ENCODE measurements at places on chromosomes 1 and 21.
A peak's percentile ranks its signal among the peaks of the same experiment; 100 is the strongest.

DNA sequence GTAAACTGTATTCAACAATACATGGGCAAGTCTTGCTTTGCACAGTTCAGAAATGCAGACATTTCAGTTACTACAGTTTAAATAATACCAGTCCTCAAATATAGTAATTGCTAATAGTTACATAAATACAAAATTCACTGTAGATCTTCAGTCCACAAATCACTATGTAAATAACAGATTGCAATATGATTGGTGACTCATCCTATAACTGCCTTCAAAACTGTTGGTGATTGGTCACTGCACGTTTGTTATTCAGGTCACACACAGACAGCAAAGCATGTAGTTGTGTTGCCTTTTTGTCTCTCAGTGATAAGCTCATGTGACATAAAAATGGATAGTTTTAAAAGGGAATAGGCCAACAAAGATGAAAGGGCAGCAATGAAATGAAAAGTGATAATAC lies 186.5 kb upstream of the CTTNBP2NL start:
- no peak for DNase-seq

GRCh38 chr1:30363031-30363430 lies 360.4 kb downstream of the MATN1 start:
- DNase-seq: no peak

- no peak for DNase-seq
These were observed 403.7 kb downstream of the SIPA1L2 start for GRCh38 chr1:232226197-232226712.

DNA sequence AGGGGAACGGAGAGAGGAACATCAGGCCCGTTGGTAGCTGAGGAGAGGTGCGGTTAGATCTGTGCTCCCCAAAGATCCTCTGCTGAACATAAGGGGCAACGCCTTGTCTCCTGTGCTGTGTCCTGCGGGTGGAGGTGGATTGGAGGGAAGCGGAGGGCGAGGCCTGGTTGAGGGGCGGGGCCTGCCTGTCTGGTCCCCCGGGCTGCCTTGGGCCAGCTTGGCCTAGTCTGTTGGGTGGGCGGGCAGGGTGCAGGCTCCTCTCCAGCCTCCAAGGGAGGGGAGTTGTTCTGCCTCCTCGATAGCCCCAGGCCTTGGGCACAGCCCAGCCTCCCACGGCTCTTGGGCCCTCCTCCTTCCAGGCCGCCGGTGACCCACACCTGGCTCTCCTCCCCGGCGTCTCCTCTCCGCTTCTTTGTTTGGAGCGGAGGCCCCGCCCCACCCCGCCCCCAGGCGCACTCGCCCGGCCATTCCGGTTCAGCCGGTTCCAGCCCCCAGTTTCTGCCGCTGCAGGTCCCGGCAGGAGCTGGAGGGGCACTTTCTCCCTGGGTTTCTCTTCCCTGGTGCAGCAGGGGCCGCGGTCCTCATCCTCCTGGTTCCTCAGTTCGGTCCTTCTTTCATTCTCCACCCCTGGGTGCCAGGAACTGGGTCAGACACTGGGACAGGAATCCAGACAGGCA lies 19.4 kb downstream of the PTPRF start:
- peak; percentile 89 for DNase-seq

DNA sequence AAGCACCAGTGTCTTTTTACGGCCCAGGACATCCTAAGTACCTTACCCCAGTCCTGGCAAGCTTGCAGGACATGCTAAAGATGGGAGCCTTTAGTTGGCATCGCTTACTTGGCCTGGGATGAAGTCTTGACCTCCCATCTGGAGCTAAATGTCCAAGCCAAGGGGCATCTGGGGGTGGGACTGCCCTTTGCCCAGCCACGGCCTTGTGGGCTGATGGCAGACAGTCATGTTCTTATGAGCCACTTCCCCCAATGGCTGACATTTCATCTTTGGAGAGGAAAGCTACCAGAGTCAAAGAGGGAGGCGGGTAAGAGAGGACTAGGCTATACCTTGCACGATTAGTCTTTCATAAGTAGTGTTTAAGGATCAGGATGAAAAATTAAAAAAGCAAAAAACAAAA lies 32.2 kb downstream of the OPTC start:
- DNase-seq: no peak

GRCh38 chr1:49197081-49197480 lies 420.4 kb upstream of the BEND5 start:
- no peak for DNase-seq

- no peak for DNase-seq
These were observed 5.6 kb upstream of the SLC5A9 start for GRCh38 chr1:48216941-48217340.

GRCh38 chr1:170316270-170316669 lies 170.5 kb downstream of the NTMT2 start:
- DNase-seq: no peak

DNA sequence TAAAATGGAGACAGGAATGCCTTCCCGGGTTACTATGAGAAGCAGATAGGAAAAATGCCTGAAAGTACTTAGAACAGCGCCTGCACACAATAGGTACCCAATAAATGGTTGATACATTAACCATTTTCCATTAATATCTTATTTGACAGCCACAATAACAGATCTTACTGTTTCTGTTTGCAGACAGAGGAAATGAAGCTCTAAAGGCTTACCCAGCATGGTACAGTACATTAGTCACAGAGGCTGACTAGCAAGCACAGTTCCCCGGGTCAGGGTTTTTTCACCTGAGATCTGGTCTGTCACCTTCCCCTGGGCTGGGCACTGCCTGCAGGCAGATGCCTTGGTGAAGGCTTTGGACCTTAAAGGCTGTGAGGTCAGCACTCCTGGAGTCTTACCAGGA lies 2.9 kb downstream of the TRIM63 start:
- DNase-seq: peak; percentile 82

GRCh38 chr1:56803561-56804156 lies 15.5 kb downstream of the FYB2 start:
- DNase-seq: peak; percentile 42

- no peak for DNase-seq
These were observed 39.1 kb upstream of the CLDN14 start for GRCh38 chr21:36518883-36519492.

GRCh38 chr1:27428316-27429028 lies 36.0 kb downstream of the GPR3 start:
- DNase-seq: no peak

- peak; percentile 56 for DNase-seq
These were observed 90.4 kb downstream of the HHAT start for GRCh38 chr1:210418863-210419650.

DNA sequence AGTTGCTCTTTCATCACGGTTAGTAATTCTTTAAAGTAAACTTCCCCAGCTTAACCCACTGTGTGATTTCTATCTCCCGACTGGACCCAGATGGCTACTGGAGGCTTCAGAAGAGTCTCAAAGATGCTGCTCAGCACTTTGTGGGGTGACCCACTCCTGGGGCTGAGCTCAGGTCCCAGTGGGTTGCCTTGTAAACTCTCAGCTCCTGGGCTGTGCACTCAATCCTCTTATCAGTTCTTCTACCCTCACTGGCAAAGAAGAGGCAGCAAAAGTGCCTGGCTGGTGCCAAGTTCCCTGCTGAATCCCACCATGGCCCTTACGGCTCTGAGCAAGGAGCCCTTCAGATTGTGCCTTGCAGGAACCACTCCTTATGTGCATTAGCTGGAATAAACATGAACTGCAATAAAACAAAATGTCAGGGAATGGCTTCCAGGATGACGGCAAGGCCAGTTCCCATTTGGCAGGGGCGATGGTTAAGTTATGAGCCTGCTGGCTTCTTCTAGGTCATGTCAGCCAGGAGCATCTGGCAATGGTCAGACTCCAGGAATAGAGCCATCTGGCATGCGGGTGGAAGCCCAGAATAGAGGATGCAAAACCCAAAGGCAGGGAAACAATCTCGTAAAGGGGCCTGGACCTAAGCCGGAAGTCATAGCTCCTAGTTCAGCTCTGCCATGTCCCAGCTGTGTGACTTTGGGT lies 6.8 kb downstream of the MYOC start:
- peak; percentile 63 for DNase-seq

- DNase-seq: no peak
These were observed 15.8 kb upstream of the UBE2U start for GRCh38 chr1:64187646-64188045.

DNA sequence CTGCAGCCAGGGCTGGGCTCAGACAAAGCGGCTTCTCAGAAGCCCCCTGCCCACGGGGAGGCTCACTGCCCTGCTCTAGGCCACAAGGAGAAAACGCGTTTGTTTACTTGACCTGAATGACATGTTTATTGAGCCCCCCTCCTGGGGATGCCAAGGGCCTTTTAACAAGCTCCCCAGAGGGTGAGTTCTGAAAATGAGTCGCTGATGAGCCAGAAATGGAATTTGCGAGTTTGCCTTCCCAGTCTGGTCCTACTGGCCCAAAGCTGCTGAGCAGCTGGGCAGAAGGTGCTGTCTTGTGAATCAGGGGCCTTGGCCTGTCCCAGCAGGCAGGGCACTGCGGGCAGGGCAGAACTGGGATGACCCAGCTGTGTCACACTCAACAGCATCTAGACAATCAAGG lies 120.6 kb downstream of the SYF2 start:
- no peak for DNase-seq

DNA sequence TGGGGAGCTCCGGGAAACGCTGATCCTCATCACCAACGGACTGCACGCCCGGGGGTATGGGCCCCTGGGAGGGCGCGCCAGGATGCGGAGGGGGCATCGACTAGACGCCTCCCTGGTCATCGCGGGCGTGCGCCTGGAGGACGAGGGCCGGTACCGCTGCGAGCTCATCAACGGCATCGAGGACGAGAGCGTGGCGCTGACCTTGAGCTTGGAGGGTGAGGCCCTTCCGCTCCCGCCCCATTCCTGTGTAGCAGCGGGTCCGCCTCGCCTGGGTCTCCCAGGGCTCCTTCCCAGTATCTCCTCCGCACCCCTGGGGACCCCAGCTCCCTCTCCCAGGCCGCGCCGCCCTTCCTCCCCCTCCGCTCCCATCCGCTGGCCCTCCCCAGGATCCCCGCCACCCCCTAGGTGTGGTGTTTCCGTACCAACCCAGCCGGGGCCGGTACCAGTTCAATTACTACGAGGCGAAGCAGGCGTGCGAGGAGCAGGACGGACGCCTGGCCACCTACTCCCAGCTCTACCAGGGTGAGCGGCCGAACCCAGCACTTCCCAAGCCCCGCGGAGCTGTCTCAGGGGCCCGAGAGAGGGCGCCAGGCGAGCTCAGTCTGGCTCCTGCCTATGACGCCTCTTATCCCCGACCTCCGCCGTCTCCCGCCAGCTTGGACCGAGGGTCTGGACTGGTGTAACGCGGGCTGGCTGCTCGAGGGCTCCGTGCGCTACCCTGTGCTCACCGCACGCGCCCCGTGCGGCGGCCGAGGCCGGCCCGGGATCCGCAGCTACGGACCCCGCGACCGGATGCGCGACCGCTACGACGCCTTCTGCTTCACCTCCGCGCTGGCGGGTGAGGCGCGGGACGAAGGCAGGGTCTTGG lies 5.0 kb downstream of the HAPLN2 start:
- no peak for DNase-seq

DNA sequence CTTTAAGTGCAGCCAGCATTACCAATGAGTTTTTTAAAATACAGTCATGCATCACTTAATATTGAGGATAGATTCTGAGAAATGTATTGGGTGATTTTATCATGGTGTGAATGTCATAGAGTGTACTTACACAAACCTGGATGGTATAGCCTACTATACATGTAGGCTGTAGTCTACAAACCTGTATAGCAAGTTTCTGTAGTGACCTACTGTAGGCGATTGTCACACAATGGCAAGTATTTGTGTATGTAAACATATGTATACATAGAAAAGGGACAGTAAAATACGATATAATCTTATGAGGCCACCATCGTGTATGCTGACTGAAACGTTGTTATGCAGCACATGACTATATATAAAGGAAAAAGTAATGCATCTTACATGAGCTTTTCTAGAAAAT lies 48.2 kb downstream of the RPE65 start:
- DNase-seq: no peak

- DNase-seq: no peak
These were observed 54.3 kb downstream of the LRRC8C start for GRCh38 chr1:89687254-89687653.

DNA sequence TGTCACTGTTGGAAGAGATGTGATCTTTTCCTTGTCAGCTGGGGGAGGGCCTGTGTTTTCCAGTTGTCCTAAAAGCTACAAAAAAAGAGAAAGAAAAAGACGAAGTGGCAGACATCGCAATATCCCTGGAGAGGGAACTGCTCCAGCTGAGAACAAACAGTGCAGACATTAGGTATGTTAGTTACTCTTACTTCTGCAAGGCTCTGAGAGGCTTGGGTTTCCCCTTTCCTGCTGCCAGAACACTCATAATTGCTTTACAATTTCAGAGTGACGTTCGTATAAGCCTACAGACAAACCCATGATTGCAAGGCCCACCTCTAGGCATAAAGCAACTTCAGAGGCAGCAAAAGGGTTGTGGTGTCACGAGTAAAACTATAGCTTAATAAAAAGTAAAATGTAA lies 31.1 kb downstream of the CD160 start:
- DNase-seq: no peak

GRCh38 chr1:218451415-218451814 lies 106.3 kb downstream of the TGFB2 start:
- DNase-seq: no peak

DNA sequence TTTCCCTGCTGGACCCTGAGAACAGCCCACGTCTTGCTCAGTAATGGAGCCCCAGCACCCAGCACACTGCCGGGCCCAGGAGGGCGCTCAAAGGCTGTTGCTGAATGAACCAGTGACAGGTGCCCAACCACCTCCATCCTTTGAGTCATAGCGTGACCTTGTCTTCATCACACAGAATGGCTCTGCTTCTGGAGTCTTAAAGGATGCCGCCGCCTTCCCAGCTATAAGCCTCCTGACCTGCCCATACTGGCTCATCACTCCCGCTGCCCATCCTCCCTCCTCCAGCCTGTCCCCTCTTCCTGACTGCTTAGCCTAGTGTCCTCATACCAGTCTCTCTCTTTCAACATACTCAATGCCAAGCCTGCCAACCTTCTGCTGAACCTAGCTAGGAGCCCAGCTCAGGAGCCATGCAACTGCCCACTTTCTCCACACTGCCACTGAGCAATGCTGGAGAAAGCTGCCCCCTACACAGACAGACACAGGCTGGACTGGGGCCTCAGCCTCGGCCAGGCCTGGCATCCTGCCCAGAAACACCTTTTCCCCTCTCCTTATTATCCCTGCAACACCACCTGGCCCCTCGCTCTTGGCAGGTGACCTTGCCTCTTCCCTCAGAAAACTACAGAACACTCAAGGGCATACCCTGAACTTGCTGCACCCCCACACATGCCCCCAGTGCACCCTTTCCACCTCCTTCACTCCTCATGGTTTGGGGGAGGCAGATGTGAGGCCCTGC lies 14.1 kb downstream of the TTC39A start:
- DNase-seq: no peak

GRCh38 chr1:27086026-27086425 lies 68.9 kb downstream of the SLC9A1 start:
- no peak for DNase-seq

Measured in mucosa of gallbladder (tissue), 1 donor.